ENCODE measurements at places on chromosomes 3 and 15.

DNA sequence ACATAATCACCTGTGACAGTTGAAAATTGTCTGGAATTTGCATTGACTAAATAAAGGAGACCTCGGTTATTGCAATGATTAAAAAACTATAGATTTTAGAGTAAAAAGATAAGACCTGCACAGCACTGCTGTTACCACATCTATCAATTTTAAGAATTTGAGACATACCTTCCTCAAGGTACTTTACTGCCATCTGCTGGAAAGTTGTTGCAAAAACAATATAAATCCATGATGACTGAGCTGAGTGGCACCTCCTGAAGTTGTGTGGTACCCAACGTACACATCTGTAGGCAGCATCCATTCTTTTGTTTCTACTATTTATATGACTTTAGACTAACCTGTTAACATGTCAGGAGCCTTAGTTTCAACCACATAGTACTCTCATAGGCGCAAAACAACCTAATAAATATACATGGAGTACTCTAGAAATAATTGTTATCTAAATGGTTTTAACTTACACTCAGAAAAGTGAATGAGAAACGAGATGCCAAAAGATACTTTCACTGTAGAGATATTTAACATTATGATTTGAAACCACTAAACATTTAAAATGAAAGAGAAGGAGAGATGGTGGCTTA, 106.7 kb downstream of the GHSR start:
- DNase-seq, result peak; percentile 8

- no peak for DNase-seq
These were observed 1.1 kb downstream of the C2CD4B start for GRCh38 chr15:62164014-62164395.

GRCh38 chr3:47503033-47503432, 10.5 kb downstream of the ELP6 start:
- no peak for DNase-seq

DNA sequence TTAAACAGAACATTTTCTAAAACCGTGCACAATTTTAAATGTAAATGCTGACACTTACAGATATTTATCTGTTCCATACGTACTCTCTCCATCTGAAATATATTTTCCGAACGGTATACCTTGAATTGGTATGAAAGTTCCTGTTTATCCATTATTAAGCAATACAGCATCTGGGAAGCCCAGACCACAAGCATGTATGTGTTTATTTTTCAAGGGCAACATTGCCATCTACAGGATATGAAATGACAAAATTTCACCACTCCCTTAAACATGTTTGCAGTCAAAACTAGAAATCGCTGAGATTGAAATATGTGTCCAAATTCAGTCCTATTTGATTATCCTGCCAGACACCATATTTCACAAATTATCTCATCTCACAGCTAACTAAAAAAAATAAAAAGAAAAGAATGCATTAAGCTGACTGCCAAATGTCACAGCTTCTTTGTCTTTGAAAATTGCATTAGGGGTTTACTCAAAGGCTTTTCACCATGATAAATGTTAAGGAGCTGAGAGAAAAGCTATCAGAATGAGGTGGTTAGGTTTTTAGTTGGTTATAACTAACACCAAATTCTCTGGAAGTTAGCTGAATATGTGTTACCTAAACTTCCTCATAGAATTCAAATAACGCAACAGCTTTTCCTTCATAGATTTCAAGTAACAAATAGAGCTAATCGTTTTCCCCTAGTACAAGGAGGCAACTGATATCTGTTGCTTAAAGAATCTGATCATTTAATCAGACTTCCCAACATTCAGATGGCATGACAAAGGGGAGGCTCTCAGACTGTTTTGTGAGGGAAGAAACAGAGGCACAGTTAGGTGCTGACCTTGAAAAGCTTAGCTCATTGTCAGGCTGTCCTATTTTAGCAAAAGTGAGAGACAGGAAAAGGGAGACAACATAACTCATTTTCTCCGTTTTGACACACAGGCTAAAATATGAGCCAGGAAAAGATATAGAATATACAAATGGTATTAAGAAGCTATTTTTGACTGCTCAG, 533.1 kb downstream of the TBL1XR1 start:
- DNase-seq, result no peak

DNA sequence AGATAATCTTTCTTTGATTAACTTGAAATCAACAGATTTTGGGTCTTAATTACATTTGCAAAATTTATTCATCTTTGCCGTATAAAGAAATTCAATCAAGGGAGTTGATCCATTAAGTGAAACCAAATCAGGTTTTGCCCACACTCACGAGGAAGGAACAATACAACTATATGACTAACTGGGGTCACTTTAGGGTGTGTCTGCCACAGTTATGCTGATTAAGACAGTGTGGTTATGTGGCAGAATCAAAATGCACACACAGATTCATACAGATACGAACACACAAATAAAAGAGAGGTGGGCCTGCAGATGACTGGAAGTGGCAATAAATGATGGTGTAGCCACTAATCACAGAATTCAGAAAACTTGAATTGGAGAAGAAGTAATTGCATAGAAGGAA, 543.5 kb downstream of the GABRG3 start:
- DNase-seq, result no peak

All from effector CD4-positive, alpha-beta T cell (primary cell).